Activated naive CD8-positive, alpha-beta T cell treated with anti-CD3 and anti-CD28 coated beads for 36 hours (primary cell): ENCODE measurements at places on chromosomes 7 and 10. TPM values are rescaled to one million over a fixed set of nuclear protein-coding genes. Genes with fewer than 3 reads are reported as not detected.

GRCh38 chr10:133212853-133213494, 17.0 kb upstream of the UTF1 start:
- H3K27ac ChIP-seq = no peak overlapping the region
- DNase-seq = no peak
- H3K4me3 ChIP-seq = no peak overlapping the region
- H3K27me3 ChIP-seq = peaks cover 8% of the 10 kb centered on the region
- H3K4me1 ChIP-seq = no peaks in the 10 kb centered on the region

GRCh38 chr10:3807211-3807927, 22.4 kb upstream of the KLF6 start:
- no peaks in the 10 kb centered on the region for H3K27me3 ChIP-seq
- H3K4me3 ChIP-seq = no peak overlapping the region
- peaks cover 63% of the 10 kb centered on the region for H3K4me1 ChIP-seq
- H3K27ac ChIP-seq = no peak overlapping the region
- no peaks in the 10 kb centered on the region for H3K36me3 ChIP-seq

GRCh38 chr10:92419740-92420545, 129.0 kb downstream of the MARCHF5 start:
- no peak overlapping the region for H3K27ac ChIP-seq
- peaks cover 6% of the 10 kb centered on the region for H3K36me3 ChIP-seq
- peaks cover 2% of the 10 kb centered on the region for H3K4me1 ChIP-seq
- H3K4me3 ChIP-seq = peak overlapping the region; percentile 47
- H3K27me3 ChIP-seq = peaks cover 49% of the 10 kb centered on the region

GRCh38 chr7:115825456-115826115, 205.0 kb downstream of the TFEC start:
- H3K4me3 ChIP-seq = no peak overlapping the region
- no peak overlapping the region for H3K27ac ChIP-seq
- no peaks in the 10 kb centered on the region for H3K36me3 ChIP-seq
- H3K27me3 ChIP-seq = no peaks in the 10 kb centered on the region

GRCh38 chr10:71587941-71588573, 131.5 kb downstream of the C10orf105 start:
- H3K27ac ChIP-seq = no peak overlapping the region
- H3K36me3 ChIP-seq = no peaks in the 10 kb centered on the region
- no peaks in the 10 kb centered on the region for H3K27me3 ChIP-seq
- no peak for DNase-seq
- no peak overlapping the region for H3K4me3 ChIP-seq

GRCh38 chr10:42428534-42428933, 209.8 kb downstream of the ZNF33B start:
- no peak for DNase-seq
- H3K36me3 ChIP-seq = no peaks in the 10 kb centered on the region
- peaks cover 3% of the 10 kb centered on the region for H3K27me3 ChIP-seq
- no peak overlapping the region for H3K27ac ChIP-seq

GRCh38 chr10:100038561-100039071, 28.9 kb upstream of the DNMBP start:
- no peak for DNase-seq
- H3K27me3 ChIP-seq = peaks cover 8% of the 10 kb centered on the region
- no peak overlapping the region for H3K27ac ChIP-seq
- no peaks in the 10 kb centered on the region for H3K4me1 ChIP-seq
- H3K36me3 ChIP-seq = no peaks in the 10 kb centered on the region
- no peak overlapping the region for H3K4me3 ChIP-seq

- H3K27me3 ChIP-seq = no peaks in the 10 kb centered on the region
- peaks cover 12% of the 10 kb centered on the region for H3K4me1 ChIP-seq
- no peak overlapping the region for H3K27ac ChIP-seq
- no peak for DNase-seq
- H3K4me3 ChIP-seq = no peak overlapping the region
- H3K36me3 ChIP-seq = peaks cover 14% of the 10 kb centered on the region
Observed at GRCh38 chr7:43784030-43784584, 25.6 kb downstream of the BLVRA start.

DNA sequence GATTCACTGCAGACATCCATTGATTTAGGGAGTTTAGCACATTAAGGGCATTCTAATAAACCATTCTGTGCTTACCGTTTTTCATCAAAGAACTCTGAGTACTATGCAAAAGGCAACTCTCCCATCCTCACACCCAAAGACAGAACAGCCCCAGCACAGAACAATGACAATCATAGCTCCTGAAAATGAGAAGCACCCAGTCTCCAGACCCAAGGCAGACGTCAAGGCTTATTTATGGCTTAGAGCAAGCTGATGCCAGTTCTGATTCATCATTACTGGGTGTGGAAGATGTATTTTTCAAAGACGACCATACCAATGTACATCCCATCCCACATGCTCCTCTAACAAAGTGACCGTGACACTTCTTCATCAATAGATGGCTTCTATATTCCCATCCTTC, 67.6 kb downstream of the OSBPL3 start:
- no peak for DNase-seq
- peaks cover 67% of the 10 kb centered on the region for H3K4me1 ChIP-seq
- peak overlapping the region; percentile 2 for H3K27ac ChIP-seq
- no peaks in the 10 kb centered on the region for H3K27me3 ChIP-seq

GRCh38 chr10:82914655-82915136, 1039.7 kb downstream of the NRG3 start:
- no peak for DNase-seq
- no peaks in the 10 kb centered on the region for H3K36me3 ChIP-seq
- H3K27ac ChIP-seq = no peak overlapping the region

- peak overlapping the region; percentile 70 for H3K27ac ChIP-seq
- peaks cover 75% of the 10 kb centered on the region for H3K4me1 ChIP-seq
- H3K36me3 ChIP-seq = peaks cover 6% of the 10 kb centered on the region
Observed at GRCh38 chr7:100166970-100167911, 1.2 kb downstream of the GAL3ST4 start.

DNA sequence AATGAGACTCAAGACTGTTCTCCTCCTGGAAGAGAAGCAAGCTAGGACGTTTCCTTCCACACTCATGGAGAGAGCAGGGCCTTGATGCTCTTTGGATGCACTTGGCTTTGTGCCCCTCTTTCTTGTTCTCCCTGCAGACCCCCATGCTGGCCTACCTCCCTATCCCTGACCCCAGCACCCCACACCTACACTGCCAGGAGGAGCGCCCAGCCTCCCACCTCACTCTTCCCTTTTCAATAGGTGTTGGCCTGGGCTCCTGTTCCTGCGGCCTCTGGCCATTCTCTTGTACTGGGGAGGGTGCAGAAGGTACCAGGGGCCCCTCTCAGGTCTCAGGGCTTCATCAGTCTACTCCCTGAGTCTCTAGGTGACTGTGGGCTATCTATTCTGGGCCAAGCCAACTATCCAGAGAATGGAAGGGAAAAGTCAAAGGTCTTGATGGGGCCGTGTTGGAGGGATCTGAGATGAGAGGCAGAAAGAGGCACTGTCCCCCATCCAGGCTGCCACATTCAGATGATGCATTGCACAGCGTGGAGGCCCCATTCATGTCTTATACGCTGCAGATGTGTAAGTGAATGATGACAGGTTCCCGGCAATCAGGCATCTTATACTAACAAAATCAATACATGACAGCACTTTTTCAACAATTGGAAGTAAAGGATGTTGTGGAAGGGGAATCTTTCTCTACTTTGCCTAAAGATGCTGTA, 32.7 kb upstream of the LOXL4 start:
- no peak overlapping the region for H3K4me3 ChIP-seq
- H3K4me1 ChIP-seq = no peaks in the 10 kb centered on the region
- no peak overlapping the region for H3K27ac ChIP-seq
- H3K27me3 ChIP-seq = peaks cover 21% of the 10 kb centered on the region

DNA sequence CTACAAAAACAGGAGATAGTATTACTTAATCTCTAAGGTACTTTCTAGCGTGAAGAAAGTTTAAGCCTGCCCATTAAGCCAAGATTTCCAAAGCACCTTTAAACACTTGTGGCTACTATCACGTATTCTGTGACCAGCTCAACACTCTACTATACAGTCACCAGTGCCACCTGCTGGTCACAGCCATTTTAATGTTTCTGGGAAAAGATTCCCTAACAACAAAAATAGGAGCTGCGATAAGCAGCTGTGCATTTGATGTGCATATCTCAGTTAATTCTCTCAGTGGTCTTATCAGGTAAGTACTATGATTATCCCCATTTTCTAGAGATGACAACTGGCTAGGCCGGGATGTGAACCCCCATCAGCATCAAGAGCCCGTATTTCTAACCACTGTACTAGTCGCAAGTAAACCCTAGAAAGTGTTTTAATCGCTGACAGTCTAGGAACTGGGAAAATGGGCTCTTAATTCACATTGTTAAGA, 860 bp downstream of the SEC31B start:
- peaks cover 17% of the 10 kb centered on the region for H3K4me1 ChIP-seq
- H3K27ac ChIP-seq = no peak overlapping the region
- DNase-seq = peak; percentile 47
- no peaks in the 10 kb centered on the region for H3K27me3 ChIP-seq

DNA sequence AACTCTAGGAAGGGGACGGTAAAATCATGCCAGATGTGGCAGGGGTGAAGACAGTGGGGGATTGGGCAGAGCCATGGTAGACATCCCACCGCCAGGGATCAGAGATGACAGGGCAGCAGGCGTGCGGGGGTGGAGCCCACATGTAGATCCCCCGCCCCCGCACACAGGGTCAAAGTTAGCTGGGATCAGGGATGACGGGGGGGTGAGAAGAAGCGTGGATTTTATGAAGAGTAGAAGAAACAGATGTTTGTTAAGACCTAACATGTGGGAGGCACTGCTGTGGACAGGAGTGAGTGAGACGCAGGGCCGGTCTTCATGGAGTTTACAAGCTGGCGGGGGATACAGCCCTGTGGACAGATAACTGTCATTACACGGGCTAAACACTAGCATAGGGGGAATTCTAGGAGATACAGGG, 154.0 kb upstream of the KLF14 start:
- peak overlapping the region; percentile 66 for H3K27ac ChIP-seq
- peaks cover 33% of the 10 kb centered on the region for H3K4me1 ChIP-seq
- DNase-seq = no peak
- H3K36me3 ChIP-seq = peaks cover 56% of the 10 kb centered on the region
- H3K4me3 ChIP-seq = no peak overlapping the region

- no peak overlapping the region for H3K27ac ChIP-seq
- no peak for DNase-seq
- no peak overlapping the region for H3K4me3 ChIP-seq
- H3K27me3 ChIP-seq = peaks cover 6% of the 10 kb centered on the region
- H3K4me1 ChIP-seq = no peaks in the 10 kb centered on the region
- H3K36me3 ChIP-seq = no peaks in the 10 kb centered on the region
Observed at GRCh38 chr10:2886662-2887061, 180.7 kb upstream of the PFKP start.

GRCh38 chr7:41621953-41622831, 80.7 kb downstream of the INHBA start:
- no peaks in the 10 kb centered on the region for H3K27me3 ChIP-seq
- no peaks in the 10 kb centered on the region for H3K4me1 ChIP-seq
- DNase-seq = no peak
- no peaks in the 10 kb centered on the region for H3K36me3 ChIP-seq
- H3K4me3 ChIP-seq = no peak overlapping the region

GRCh38 chr7:39271402-39271801, 293.7 kb downstream of the POU6F2 start:
- no peak for DNase-seq
- H3K4me1 ChIP-seq = no peaks in the 10 kb centered on the region
- H3K36me3 ChIP-seq = no peaks in the 10 kb centered on the region
- H3K4me3 ChIP-seq = no peak overlapping the region
- peaks cover 3% of the 10 kb centered on the region for H3K27me3 ChIP-seq

DNA sequence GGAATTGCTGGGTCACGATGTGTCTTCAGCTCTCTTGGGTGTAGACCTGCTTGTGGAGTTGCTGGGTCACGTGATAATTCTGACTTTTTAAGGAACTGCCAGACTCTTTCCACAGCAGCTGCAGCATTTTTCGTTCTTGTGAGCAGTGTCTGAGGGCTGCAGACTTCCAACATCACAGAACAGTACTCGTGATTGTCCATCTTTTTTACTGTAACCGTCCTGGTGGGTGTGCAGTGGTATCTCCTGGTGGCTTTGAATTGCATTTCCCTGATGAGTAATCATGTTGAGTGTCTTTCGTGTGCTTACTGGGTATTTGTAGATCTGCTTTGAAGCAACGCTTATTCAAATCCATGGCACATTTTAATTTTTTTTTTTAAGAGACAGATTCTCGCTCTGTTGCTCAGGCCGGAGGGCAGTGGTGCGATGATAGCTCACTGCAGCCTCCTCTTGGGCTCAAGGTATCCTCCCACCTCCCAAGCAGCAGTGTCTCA, 22.7 kb downstream of the INPP5A start:
- peaks cover 34% of the 10 kb centered on the region for H3K4me1 ChIP-seq
- no peak overlapping the region for H3K4me3 ChIP-seq
- no peak overlapping the region for H3K27ac ChIP-seq
- no peak for DNase-seq
- H3K36me3 ChIP-seq = peaks cover 2% of the 10 kb centered on the region

DNA sequence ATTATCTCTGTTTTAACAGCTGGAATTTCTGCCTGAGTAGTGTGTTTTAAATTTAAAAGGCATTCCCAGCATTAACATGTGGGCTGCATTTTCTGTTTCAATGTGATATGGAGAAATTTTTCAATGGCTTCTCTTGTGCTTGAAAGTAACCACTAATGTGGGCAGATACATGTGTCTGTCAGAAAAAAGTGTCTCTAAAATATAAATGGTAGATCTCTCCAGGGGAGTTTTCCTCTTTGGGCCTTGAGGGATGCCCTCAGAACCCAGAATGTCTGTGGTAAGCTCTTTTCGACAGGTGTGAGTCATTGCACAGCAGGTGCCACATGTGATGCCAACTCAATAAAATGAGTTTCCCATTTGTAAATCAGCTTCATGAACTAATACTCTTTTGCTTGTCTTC, 221.1 kb downstream of the SEMA3E start:
- DNase-seq = no peak
- H3K27ac ChIP-seq = no peak overlapping the region
- H3K36me3 ChIP-seq = no peaks in the 10 kb centered on the region
- H3K27me3 ChIP-seq = no peaks in the 10 kb centered on the region

- H3K4me3 ChIP-seq = no peak overlapping the region
- H3K36me3 ChIP-seq = no peaks in the 10 kb centered on the region
- DNase-seq = no peak
- no peak overlapping the region for H3K27ac ChIP-seq
Observed at GRCh38 chr7:115549910-115550309, 480.7 kb downstream of the TFEC start.

The PLAU gene
- 0.12 TPM for total RNA-seq

The MOGAT3 gene
- total RNA-seq = not detected

The FKBP6 gene
- not detected for total RNA-seq

The CYP2W1 gene
- total RNA-seq = not detected

The SPDYE8 gene
- not detected for total RNA-seq

The ANK3 gene
- total RNA-seq = 1.3 TPM

The SPACDR gene
- total RNA-seq = 1.5 TPM

The H2BK1 gene
- not detected for total RNA-seq

The ZNF37A gene
- 19.0 TPM for total RNA-seq

The TAC1 gene
- total RNA-seq = 0.78 TPM

The GDF10 gene
- total RNA-seq = 4.1 TPM

The KLF14 gene
- total RNA-seq = not detected

The CPED1 gene
- not detected for total RNA-seq

The FAM171A1 gene
- 5.6 TPM for total RNA-seq

The BMPR1A gene
- total RNA-seq = 7.5 TPM

The PLEKHS1 gene
- total RNA-seq = 0.24 TPM

The AKR1D1 gene
- total RNA-seq = not detected
